ENCODE measurements at places on chromosomes 4 and X.

- no peak for DNase-seq
Observed at GRCh38 chrX:20320461-20321159, 53.9 kb upstream of the RPS6KA3 start.

DNA sequence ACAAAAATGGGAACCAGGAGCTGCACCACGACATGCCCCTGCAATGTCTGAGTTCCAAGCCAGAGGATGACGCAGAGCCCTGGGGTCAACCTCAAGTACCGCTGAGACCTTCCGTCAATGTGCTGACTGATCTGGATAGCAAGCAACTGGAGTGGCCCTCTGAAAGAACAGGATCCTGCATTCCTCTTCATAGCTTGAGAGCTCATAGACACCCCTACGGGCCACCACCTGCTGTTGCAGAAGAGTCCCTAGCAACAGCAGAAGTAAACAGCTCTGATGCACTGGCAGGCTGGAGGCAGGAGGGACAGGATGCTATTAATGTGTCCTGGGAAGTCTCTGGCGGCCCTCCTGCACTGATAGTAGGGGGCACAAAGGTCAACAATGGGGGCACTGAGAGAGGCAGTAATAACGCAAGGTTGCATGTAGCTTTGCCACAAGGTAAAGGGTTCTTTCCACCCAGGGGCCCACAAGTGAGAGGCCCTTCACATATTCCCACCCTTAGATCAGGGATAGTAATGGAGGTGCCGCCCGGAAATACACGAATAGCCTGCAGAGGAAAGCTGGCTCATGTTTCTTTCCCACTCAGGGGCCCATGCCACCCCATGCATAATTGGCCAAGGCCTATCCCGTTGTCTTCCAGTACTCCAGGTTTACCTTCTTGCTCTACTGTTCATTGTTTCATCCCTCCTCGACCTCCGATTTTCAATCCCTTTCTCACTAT is 1.3 kb downstream of the PRR32 start:
- no peak for DNase-seq

GRCh38 chr4:142645475-142646108 is 200.5 kb downstream of the INPP4B start:
- no peak for DNase-seq

DNA sequence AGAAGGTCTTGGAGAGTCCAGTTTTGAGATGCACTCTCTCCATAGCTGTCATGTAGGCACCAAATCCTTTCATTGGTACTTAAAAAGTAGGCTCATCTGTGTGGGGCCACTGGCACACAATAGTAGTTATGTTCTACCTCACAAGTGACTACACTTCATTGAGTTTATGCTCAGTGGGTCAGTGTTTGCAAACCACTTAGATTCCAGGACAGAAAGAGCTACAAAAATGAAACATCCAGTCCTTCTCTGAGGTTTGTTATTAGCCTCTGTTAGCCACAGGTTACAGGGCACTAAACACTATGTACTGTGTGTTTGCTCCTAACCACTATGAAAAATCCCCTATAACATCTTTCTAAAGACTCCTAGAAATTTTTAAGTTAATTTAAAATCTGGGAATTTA is 13.8 kb downstream of the RAB28 start:
- no peak for DNase-seq

- DNase-seq, result no peak
Observed at GRCh38 chr4:158767451-158767850, 1.4 kb upstream of the FNIP2 start.

DNA sequence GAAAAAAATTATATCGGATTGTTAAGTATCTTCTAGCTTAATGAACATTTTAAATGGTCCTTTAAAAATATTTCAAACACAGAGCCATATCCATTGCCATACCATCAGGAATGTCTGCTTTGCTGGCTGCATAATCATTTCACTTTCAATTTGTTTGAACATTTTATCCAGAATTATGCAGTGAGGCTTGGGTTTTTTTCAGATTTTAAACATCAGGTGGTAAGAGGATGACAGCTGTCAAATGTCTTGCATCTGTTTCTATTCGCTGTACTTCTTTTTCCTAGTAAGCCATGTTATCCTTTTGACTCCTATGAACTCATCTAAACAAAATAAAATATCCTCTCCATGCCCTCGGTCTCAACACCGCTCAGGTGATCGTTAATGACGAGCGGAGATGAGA is 802 bp downstream of the RFC1 start:
- DNase-seq, result no peak

DNA sequence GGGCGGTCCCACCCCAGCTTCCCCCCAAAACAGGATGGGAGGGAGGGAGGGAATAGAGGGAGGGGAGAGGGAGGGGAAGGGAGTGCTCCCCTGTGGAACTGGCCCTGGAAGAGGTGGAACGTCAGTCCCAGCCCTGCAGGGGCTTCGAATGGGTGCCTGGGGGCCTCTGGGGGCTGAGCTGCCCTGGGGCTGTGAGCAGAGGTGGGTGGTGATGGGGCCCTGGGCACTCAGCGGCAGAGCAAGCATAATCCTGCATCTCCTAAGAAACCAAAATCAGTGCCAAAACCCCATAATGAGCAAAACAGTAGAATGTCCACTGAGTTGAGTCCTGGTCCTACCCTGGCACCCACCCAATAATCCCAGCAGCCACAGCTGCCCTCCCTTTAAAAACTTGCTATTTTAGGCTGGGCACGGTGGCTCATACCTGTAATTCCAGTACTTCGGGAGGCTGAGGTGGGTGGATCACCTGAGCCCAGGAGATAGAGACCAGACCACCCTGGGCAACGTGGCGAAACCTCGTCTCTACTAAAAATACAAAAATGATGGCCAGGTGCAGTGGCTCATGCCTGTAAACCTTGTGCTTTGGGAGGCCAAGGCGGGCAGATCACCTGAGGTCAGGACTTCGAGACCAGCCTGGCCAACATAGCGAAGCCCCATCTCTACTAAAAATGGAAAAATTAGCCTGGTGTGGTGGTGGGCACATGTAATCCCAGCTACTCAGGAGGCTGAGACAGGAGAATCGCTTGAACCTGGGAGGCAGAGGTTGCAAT is 11.1 kb downstream of the DOK7 start:
- DNase-seq, result no peak

Measured in cerebellar cortex (tissue), 1 donor.